ENCODE measurements at places on chromosomes 1 and 21.

DNA sequence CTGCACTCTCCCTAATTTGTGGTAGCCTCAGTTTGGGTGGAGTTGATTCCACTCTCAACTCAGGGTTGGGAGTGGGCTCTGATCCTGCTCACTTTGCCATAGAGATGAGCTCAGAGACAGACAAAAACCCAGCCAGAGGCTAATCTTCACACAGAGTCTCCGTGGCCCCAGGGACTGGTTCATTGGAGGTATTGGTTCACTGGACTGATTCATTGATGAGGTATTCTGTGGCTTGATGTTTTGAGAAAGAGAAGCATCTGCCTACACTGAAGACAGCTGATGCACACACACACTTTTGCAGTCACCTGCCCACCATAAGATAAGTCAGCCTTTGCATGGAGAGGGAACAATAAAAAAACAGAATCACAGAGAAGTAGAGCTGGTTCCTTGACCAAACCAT is 183.8 kb downstream of the AJAP1 start:
- DNase-seq = no peak

DNA sequence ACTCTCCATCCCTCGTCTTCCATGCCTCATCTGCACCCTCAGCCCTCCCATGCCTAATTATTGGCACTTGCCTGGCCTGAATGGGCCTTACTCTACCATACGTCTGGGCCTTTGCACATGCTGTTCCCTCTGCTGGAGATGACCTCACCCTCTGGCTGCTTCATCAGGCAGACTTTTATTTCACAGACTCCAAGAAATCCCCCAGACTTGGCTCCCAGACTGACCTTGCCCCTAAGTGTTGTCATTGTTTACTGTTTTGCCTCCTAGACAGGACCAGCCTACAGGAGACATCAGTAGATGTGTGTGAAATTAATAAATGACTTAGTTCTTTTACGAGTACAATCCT is 5.2 kb upstream of the AHDC1 start:
- DNase-seq = no peak

DNA sequence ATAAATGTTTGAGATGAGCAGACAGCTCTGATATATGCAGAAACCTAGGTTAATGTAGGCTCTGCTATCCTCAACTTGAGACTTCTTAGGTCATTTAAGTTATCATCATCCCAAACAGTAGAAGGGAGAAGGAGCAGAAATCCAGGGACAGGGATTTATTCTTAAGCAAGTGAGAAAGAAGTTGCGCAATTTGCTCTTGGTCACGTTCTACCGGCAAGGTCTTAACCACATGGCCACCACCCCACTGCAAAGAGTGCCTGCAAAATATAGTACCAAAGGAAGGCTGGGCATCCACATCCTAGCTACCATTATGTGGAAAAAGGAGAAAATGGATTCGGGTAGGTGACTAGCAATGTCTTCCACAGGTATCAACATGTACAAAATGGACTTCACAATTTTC is 25.2 kb downstream of the CRNN start:
- no peak for DNase-seq

DNA sequence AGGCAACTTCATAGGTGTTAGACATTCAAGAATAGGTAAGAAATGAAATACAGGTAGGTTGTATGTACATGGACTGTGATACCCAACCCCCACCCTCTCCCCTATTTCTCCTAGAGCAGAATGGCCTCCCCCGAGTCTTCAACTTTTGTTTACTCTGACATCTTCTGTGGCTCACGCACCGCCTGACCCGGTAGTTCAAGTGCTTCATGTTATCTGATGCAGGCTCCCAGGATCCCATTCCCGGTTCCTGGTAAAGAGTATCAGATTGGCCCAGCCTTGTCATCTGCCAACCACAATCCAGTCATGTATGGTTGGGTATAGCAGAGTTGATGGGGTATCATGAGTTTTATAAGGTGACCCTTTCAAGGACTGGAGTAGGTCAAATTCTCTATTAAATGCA is 9.1 kb downstream of the GNAI3 start:
- no peak for DNase-seq
